B cell (primary cell): ENCODE measurements at places on chromosomes 4 and X. TPM values are rescaled to one million over a fixed set of nuclear protein-coding genes. Genes with fewer than 3 reads are reported as not detected.

The RASL11B gene
- 0.17 and 0.36 TPM in 2 replicates for polyA plus RNA-seq

The MOB1B gene
- polyA plus RNA-seq: 2.3 and 4.3 TPM in 2 replicates

The NXF2B gene
- not detected in 2 replicates for polyA plus RNA-seq

The CHST7 gene
- polyA plus RNA-seq: 1.2 and 1.3 TPM in 2 replicates

The P2RY4 gene
- polyA plus RNA-seq: 0.14 and 0.34 TPM in 2 replicates

The RHOH gene
- 118 and 174 TPM in 2 replicates for polyA plus RNA-seq

DNA sequence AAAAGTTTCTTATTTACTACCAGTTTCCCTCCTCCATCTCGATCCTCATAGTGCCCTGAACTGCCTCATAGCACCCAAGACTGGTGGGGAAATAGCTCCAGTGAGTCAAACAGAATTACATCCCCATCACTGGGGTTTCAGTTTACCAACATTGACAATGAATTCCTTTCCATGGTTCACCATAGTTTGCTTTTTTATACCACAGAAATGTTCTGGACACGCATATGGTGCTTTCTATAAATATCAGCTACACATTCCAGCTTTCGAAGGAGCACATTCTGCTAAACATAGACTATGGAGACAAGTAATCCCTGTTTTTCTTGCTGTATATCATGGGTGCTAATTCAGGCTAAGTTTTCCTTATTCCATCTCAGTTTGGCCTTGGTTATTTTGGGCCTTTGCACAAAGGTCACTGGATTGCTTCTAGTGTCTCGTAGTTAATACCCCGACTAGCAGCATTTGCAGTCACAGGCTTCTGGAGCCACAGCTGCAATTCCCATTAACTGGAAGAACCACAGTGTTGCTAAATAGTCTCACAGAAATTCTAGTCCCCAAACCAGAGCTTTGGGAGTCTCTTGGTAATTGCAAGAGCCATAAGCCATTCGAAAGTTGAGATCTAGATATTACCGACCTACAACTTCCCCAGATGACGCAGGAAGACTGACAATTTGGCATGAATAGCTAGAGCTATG is 53.4 kb upstream of the TRPC3 start:
- no peak for DNase-seq

GRCh38 chr4:177562859-177563258 is 120.6 kb upstream of the AGA start:
- DNase-seq: no peak

DNA sequence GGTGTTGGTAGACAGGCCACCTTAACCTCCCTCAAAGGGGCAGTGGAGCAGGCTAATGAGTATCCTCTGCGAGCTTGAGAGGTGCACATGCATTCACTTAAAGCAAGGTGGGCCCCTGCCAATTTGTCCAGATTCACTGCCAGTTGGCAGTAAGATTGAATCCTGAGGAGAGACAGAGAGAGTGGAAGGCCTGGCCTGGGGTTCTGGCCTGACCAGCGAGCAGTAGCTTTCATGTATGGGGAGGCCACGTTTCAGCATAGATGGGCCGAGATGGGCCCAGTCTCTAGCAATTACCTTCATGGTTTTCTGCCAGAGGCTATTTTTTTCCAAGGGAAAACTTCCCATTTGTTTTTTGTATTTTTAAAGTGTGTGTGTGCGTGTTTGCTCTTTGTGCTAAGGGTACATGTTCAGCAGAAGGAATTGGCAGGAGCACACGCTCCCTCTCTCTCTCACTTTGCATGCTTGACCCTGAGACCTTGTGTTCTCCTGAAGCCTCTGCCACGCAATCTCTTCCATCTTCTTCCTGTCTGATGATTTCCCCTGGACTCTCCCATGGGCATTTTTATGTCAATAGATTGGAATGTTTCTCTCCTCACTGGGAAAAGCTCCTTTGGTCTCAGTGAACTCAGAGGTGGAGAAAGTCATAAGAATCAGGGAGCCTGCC is 215.8 kb upstream of the SFRP2 start:
- no peak for DNase-seq

- DNase-seq: no peak
These were observed 1614.4 kb downstream of the PCDH19 start for GRCh38 chrX:98795636-98796035.

GRCh38 chr4:133146574-133147241 is 2.4 kb upstream of the PCDH10 start:
- DNase-seq: no peak

- no peak for DNase-seq
These were observed 130.3 kb downstream of the ATP10D start for GRCh38 chr4:47615385-47615784.

DNA sequence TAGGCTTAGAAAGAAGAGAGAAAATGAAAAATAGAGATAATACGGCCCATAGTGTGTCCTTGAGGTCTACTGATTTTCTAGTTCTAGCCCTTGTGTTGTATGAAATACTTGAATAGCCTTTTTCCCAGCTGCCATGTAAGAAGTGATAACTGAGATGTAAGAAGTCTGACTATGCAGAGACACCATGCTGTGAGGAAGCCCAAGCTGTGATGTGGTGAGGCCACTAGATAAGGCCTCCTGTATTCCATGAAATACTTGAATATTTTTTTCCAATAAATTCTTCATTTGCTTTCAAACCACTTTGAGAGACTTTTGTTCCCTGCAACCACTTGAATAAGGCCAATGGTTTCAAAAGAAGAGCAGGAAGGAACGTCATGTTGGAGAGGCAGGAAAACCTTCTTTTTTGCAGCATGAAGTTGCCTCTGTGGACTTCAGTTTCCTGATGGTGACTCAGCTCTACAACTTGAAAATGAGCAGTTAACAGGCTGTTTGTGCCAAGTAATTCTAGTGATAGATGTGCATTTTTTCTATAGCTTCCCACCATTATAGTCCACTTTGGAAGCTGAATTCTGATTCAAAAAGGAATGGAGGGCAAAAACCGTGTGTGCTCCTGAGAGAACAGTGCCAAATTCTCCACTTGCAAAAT is 25.5 kb upstream of the FAM9C start:
- no peak for DNase-seq

DNA sequence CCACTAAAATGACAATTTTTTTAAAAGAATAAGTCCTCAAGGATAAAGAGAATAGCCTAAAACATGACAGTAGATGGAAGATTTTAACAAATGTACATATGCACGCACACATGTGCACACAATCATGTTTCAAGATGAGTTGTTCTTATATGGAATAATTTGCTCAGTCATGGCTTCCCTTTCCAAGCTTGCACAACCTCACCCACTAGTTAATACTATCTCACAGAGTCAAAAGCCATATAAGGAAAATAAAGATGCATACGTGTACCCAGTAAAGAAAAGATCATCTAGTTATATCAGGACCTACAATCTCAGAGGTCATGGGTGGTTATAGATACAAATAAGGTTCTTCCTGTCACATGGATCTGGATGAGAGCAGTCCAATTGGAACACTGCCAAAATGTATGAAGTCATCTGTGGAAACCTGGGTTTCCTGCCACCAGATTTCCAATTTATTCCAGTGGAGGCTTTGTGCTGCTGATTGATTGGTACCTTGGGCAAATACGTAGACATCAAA is 56.1 kb downstream of the FAM13A start:
- DNase-seq: no peak

DNA sequence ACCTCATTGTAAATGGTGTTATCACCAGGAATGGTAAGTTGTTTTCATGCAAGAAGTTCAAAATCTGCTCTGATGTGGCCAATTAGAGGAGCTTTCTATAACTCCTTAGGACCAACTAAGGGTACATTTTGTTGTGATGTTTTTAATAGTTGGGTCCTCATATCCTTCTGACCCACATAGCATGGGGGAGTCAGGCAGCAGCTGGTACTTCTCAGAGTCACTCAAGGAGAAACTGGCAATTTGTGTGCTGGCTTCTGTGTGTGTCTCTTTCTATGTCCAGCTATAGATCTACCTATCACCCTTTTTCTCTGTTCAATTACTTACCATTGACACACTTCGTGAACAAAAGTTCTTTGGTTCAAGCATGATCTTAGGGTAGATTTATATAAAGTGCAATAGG is 194.3 kb upstream of the TENM3 start:
- no peak for DNase-seq
